ENCODE measurements at places on chromosomes 6 and 20. TPM values are rescaled to one million over a fixed set of nuclear protein-coding genes. Genes with fewer than 3 reads are reported as not detected.

The LAMA4 gene
- 1.1 TPM for total RNA-seq

The OXT gene
- total RNA-seq = not detected

The STX11 gene
- total RNA-seq = 0.51 TPM

The BPI gene
- total RNA-seq = not detected

The CAGE1 gene
- total RNA-seq = 0.11 TPM

The MCHR2 gene
- total RNA-seq = not detected

The ELOVL4 gene
- not detected for total RNA-seq

The EXOC2 gene
- total RNA-seq = 24.7 TPM

The POPDC3 gene
- 4.0 TPM for total RNA-seq

GRCh38 chr20:59630526-59630925 lies 26.2 kb downstream of the PHACTR3 start:
- H3K4me3 ChIP-seq = no peak overlapping the region
- no peaks in the 10 kb centered on the region for H3K4me1 ChIP-seq
- no peak overlapping the region for H3K27ac ChIP-seq
- H3K27me3 ChIP-seq = peaks cover 6% of the 10 kb centered on the region
- no peaks in the 10 kb centered on the region for H3K36me3 ChIP-seq
- no peak for DNase-seq

DNA sequence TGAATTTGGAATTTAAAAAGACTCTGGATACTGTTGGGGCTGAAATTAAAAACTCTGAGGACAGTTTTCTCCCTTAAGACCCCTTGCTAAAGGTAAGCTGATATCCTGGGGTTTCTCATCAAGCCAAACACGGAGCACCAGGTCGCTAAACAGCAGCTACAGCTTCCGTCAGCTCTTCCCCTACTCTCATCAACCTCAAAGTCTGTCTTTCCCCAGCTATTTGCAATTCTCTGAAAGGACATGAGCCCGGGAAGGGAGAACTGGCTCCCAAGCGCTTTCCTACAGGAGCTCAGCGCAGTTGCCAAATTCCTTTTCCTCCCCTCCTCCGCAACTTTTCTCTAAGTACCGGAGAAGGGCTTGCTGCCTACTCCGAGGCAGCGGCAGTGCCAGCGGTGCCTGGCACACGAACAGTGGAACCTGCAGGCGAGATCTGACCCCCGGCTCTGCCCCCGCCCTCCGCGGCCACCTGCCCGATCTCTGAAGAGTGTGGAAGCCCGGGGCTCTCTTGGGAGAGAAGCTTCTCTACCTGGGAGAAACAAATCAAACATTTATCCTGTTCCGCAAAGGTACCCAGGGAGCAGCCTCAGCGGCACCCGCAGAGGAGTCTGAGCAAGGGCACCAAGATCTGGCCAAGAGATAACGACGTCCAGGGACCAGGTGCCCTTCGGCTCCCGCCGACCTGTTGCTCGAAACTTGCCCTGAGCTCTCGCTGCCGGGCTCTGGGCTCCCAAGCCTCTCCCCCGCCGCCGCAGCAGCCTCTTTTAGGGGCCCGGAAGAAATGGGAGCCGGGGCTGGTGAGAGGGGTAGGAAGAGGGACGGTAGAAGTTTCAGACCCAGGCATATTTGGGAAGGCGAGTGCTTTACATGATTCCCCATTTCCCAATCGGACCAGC lies 2.2 kb downstream of the CBLN4 start:
- no peaks in the 10 kb centered on the region for H3K27me3 ChIP-seq
- no peak overlapping the region for H3K4me3 ChIP-seq
- no peak overlapping the region for H3K27ac ChIP-seq
- H3K36me3 ChIP-seq = no peaks in the 10 kb centered on the region
- no peaks in the 10 kb centered on the region for H3K4me1 ChIP-seq

DNA sequence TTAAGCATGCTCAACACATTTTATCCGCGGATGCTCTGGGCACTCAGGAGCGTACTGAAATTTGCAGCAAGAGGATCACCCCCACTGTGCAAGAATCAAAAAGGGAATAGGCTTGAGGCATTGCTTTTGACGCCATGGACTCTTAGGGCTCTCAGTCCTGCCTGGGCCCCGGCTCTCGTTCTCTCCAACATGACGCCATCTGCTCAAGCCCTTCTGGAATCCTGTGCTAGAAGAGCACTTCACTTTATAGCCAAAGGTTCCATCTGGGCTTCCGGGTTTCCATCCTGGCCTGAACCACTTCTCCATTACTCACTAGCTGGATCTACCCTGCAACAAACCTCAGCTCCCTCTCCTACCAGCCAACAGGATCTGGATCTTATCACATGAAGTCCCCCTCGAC lies 105.3 kb downstream of the FOXF2 start:
- H3K4me3 ChIP-seq = no peak overlapping the region
- no peak overlapping the region for H3K27ac ChIP-seq
- DNase-seq = no peak
- no peaks in the 10 kb centered on the region for H3K36me3 ChIP-seq
- H3K27me3 ChIP-seq = peaks cover 36% of the 10 kb centered on the region

DNA sequence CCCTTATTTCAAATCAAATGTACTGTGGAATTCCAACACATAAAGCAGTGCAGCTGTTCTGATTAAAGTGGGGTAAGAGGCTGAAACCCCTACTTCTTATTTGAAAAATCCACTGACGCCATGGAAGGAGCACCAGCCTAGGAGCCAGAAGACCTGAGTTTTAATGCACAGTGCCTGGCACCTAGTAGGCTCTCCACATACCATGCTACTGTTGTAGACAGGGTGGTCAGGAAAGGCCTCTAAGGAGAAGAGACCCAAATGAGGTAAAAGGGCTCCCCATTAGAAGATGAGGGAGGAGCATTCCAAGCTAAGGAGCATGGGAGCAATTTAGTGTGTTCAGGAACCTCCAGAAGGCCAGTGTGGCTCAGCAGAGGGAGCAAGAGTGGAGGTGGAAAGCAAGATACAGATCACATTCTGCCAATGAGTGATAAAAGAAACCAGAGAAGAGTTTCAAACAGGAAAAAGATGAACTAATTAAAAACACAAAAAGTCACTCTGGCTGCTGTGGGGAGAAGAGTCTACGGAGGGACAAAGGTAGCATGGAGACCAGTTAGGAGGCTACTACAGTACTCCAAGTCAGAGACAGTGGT lies 11.8 kb upstream of the ZNF76 start:
- peaks cover 26% of the 10 kb centered on the region for H3K36me3 ChIP-seq
- peak overlapping the region; percentile 45 for H3K27ac ChIP-seq
- no peak overlapping the region for H3K4me3 ChIP-seq
- no peaks in the 10 kb centered on the region for H3K27me3 ChIP-seq
- peak; percentile 41 for DNase-seq

GRCh38 chr6:43627008-43627825 lies 1.8 kb downstream of the GTPBP2 start:
- H3K4me3 ChIP-seq = peak overlapping the region; percentile 58
- peak overlapping the region; percentile 99 for H3K27ac ChIP-seq
- peaks cover 53% of the 10 kb centered on the region for H3K36me3 ChIP-seq
- H3K4me1 ChIP-seq = peaks cover 36% of the 10 kb centered on the region

GRCh38 chr6:107691062-107691751 lies 132.9 kb downstream of the SCML4 start:
- H3K4me1 ChIP-seq = no peaks in the 10 kb centered on the region
- H3K27ac ChIP-seq = no peak overlapping the region
- no peaks in the 10 kb centered on the region for H3K36me3 ChIP-seq

- no peak overlapping the region for H3K27ac ChIP-seq
- H3K4me3 ChIP-seq = no peak overlapping the region
- DNase-seq = no peak
- H3K4me1 ChIP-seq = no peaks in the 10 kb centered on the region
- H3K27me3 ChIP-seq = no peaks in the 10 kb centered on the region
- no peaks in the 10 kb centered on the region for H3K36me3 ChIP-seq
Observed at GRCh38 chr6:153058291-153058690, 55.8 kb upstream of the MTRF1L start.

DNA sequence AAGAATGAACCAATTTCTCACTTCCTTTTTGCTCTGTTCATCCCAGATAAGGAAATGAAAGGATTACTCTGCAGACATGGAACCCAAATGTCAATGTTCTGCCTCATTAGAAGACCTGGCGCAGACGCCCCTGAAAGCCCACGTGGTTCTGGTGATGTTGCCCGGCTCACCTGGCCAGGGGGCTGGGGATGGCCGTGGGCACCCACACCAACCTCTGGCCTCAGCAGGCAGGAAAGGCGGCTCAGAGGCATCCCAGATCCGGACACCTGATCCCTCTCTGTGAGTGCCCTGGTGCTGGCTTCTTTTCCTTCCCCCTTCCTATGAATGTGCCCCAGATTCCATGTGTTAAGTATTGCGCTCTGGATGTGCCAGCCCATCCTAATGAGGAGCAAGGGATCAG lies 33.6 kb downstream of the CDH4 start:
- no peaks in the 10 kb centered on the region for H3K4me1 ChIP-seq
- H3K4me3 ChIP-seq = no peak overlapping the region
- DNase-seq = no peak
- peaks cover 6% of the 10 kb centered on the region for H3K27me3 ChIP-seq
- no peaks in the 10 kb centered on the region for H3K36me3 ChIP-seq

- peaks cover 9% of the 10 kb centered on the region for H3K27me3 ChIP-seq
- no peak for DNase-seq
- no peaks in the 10 kb centered on the region for H3K4me1 ChIP-seq
- H3K36me3 ChIP-seq = no peaks in the 10 kb centered on the region
Observed at GRCh38 chr6:168725802-168726201, 284.8 kb downstream of the SMOC2 start.

- peaks cover 62% of the 10 kb centered on the region for H3K4me1 ChIP-seq
- peak overlapping the region; percentile 67 for H3K27ac ChIP-seq
Observed at GRCh38 chr20:38854654-38855066, 49.2 kb downstream of the PPP1R16B start.

GRCh38 chr20:43979576-43980105 lies 65.0 kb downstream of the TOX2 start:
- H3K27ac ChIP-seq = no peak overlapping the region
- H3K27me3 ChIP-seq = no peaks in the 10 kb centered on the region
- H3K4me3 ChIP-seq = no peak overlapping the region
- no peak for DNase-seq
- no peaks in the 10 kb centered on the region for H3K4me1 ChIP-seq

DNA sequence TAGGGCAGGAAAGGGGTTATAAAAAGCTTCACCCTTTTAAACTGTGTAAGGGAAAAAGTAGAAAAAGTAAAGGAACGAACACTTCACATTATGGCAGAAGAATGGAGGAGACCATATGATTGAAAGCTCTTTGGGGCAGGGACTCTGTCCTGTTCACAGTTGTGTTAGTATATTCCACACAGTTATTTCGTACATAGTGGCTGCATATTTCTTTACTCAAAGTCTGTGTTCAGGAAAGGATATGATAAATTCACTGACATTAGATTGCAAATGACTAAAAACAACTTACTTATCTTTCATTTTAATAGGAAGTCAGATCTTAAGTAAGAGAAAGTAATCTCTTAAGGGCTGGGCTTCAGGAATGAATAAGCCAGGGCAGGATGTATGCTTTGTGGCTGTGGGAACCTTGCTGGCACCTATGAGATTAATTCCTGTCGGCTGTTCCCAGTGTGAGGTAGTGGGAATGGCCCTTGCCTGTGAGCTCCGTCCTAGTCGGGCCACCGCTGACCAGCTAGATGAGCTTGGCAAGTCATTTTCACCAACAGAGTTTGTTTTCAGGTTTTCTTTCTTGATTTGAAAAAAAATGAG lies 11.2 kb downstream of the PPP1R14C start:
- H3K27ac ChIP-seq = no peak overlapping the region
- no peaks in the 10 kb centered on the region for H3K36me3 ChIP-seq
- no peak for DNase-seq
- H3K4me3 ChIP-seq = no peak overlapping the region
- H3K4me1 ChIP-seq = peaks cover 35% of the 10 kb centered on the region
- no peaks in the 10 kb centered on the region for H3K27me3 ChIP-seq

- H3K36me3 ChIP-seq = no peaks in the 10 kb centered on the region
- H3K4me3 ChIP-seq = no peak overlapping the region
- peaks cover 23% of the 10 kb centered on the region for H3K4me1 ChIP-seq
- H3K27me3 ChIP-seq = no peaks in the 10 kb centered on the region
- no peak for DNase-seq
- H3K27ac ChIP-seq = peak overlapping the region; percentile 80
Observed at GRCh38 chr20:49785852-49786175, 26.8 kb upstream of the SLC9A8 start.

DNA sequence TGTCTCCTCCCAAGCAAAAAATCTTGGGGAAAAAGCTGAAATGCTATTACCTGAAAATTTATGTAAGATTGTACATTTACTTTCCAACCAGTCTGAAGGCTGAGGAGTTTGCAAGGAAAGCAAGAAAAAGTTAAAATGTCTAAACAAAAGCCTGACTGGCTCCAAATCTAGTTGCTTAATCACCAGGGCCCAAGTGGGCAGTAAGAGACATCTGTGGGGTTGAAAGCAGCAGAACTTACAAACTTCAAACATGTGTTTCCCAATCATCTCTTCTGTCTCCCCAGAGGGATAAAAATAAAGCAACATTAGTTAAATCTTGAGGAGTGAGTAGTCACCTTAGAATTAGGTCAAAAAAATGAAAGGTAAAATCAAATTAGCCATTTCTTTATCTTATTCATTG lies 98.6 kb downstream of the OGFRL1 start:
- no peak overlapping the region for H3K4me3 ChIP-seq
- H3K4me1 ChIP-seq = no peaks in the 10 kb centered on the region
- no peaks in the 10 kb centered on the region for H3K36me3 ChIP-seq
- H3K27me3 ChIP-seq = no peaks in the 10 kb centered on the region
- H3K27ac ChIP-seq = no peak overlapping the region

GRCh38 chr6:47402081-47402480 lies 75.5 kb upstream of the CD2AP start:
- no peak overlapping the region for H3K27ac ChIP-seq
- no peaks in the 10 kb centered on the region for H3K36me3 ChIP-seq
- H3K4me1 ChIP-seq = no peaks in the 10 kb centered on the region
- H3K4me3 ChIP-seq = no peak overlapping the region
- peaks cover 3% of the 10 kb centered on the region for H3K27me3 ChIP-seq
- DNase-seq = no peak

GRCh38 chr6:72703093-72703492 lies 81.2 kb downstream of the KCNQ5 start:
- no peaks in the 10 kb centered on the region for H3K36me3 ChIP-seq
- no peaks in the 10 kb centered on the region for H3K27me3 ChIP-seq
- DNase-seq = no peak
- 0 out of 3 replicates have a peak overlapping the region, but pooled peaks have one; percentile 16 for H3K27ac ChIP-seq
- no peak overlapping the region for H3K4me3 ChIP-seq

DNA sequence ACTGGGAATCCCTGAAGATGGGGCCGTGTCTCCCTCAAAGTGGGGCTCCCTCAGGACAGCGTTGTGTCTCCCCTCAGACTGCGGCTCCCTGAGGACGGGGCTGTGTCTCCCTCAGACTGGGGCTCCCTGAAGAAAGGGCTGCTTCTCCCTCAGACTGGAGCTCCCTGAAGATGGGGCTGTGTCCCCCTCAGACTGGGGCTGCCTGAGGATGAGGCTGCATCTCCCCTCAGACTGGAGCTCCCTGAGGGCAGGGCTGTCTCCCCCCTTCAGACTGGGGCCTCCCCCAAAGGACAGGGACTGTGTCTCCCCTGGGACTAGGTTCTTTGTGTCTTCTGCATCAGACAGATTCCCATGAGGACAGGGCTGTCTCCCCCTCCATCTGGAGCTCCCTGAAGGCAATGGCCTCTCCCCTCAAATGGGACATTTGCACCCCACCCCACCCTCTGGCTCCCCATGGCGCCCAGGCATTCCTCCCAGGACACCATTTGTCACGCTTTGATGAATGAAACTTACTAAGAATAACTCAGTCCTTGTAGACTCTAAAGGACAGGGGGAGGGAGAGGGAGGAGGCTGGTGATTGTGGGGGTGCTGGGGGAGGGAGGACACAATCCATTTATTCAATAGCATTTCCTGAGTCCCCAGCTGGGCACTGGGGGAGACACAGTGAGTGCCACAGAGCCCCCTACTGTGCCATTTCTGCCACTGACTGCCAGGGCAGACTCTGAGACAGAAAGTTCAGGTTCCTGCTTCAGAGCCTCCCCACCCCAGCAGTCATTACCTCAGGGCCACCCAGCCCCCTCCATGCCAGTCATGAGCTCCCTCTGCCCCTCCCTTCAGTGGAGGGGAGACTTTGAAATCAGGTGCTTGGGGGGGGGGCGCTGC lies 122.4 kb downstream of the MRPL14 start:
- no peaks in the 10 kb centered on the region for H3K27me3 ChIP-seq
- no peak overlapping the region for H3K4me3 ChIP-seq
- peaks cover 26% of the 10 kb centered on the region for H3K4me1 ChIP-seq
- no peaks in the 10 kb centered on the region for H3K36me3 ChIP-seq
- peak; percentile 37 for DNase-seq

Measured in K562 (cell line).